Heart right ventricle (tissue), 16 donors: ENCODE measurements at places on chromosomes 11 and 22. TPM values are rescaled to one million over a fixed set of nuclear protein-coding genes. Genes with fewer than 3 reads are reported as not detected.

C11orf97 gene
- not detected for total RNA-seq

TENM4 gene
- total RNA-seq = 1.3 TPM

TMA7B gene
- total RNA-seq = not detected

TRIM66 gene
- 7.4 TPM for total RNA-seq

TUBA8 gene
- total RNA-seq = 103 TPM
